Activated T-cell treated with anti-CD3 and anti-CD28 coated beads, Interleukin-2, amount 50 U/mL, for 4 hours (primary cell): ENCODE measurements at places on chromosomes 6 and 20. TPM values are rescaled to one million over a fixed set of nuclear protein-coding genes. Genes with fewer than 3 reads are reported as not detected.

DNA sequence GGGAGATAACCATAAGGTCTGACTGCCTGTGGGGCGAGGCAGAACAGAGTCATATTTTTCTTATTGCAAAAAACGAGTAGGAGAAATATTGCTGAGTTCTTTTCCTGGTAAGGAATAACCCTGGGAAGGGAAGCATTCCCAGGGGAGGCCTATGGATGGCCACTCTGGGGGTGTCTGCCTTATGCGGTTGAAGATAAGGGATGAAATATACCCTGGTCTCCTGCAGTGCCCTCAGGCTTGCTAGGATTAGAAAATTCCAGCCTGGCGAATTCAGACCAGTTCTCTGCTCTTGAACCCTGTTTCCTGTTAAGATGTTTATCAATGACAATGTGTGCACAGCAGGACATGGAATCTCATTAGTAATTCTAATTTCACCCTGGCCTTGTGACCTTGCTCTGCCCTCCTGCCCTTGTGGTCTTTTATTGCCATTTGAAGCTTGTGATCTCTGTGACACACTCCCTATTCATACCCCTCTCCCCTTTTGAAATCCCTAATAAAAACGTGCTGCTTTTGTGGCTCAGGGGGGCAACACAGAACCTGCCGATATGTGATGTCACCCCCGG lies 491.1 kb upstream of the EYS start:
- no peak for DNase-seq

- DNase-seq, result no peak
Observed at GRCh38 chr6:68233623-68234022, 401.5 kb upstream of the ADGRB3 start.

OR14J1 gene
- not detected for total RNA-seq

DTNBP1 gene
- 22.0 TPM for total RNA-seq

GRM1 gene
- not detected for total RNA-seq

SYNDIG1 gene
- not detected for total RNA-seq

PCIF1 gene
- total RNA-seq, result 28.4 TPM

- no peak for DNase-seq
Observed at GRCh38 chr6:82415820-82416219, 52.2 kb downstream of the TPBG start.

DNA sequence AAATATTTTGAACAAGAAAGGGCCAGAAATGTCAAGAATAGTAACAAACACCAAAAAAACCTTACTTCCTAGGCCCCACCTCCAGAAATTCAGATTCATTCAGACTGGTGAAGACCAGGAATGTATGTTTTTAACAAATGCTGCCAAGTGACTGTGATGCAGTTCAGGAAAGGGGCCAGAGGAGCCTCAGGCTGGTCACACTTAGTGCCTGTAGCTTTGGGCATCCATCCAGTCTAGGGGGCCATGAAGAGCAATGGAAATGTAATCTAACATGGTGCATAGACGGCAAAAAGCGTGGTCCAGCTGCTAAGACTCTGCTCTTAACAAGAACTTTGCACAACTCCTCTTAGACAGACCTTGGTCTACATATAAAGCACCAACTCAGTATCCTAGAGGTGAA lies 7.1 kb downstream of the GJA1 start:
- no peak for DNase-seq

- no peak for DNase-seq
Observed at GRCh38 chr6:220721-221475, 71.4 kb upstream of the DUSP22 start.

FAM135A gene
- total RNA-seq, result 3.0 TPM

HRH3 gene
- total RNA-seq, result not detected

GRCh38 chr6:17492350-17492749 lies 99.0 kb downstream of the CAP2 start:
- DNase-seq, result no peak

- no peak for DNase-seq
Observed at GRCh38 chr6:112874881-112875280, 527.8 kb downstream of the RFPL4B start.

DNA sequence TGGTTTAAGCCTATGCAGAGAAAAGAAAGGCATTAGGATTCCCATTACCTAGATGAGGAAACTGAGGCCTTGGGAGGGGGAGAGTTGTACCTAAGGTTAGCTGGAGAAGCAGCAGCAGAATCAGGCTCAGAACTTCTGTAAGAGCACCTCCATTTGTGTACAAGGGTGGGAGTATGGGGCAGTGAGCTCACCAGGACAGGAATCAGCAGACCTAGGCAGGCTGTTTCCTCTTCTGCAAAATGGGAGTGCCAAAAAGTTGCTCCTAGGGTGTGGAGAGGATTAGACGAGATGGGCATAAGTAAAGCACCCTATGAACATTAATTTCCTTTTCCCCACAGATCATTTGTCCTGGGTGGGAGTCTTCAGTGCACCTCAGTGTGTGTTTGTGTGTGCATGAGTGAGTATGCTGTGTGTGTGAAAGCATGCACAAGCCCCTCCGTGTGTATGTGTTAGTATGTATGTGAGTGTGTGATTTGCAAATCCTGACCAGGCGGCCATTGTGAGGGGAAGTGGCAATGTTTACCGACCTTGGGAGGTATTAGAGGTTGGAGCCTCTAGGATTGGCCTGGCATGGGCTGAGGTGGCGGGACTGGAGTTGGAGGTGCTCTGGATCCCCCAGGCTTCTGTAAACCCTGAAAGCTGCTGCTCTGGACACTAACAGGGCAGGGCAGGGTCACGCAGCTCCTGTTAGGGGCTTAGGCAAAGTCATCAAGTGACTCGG lies 78.8 kb downstream of the VEGFA start:
- no peak for DNase-seq

- DNase-seq, result no peak
Observed at GRCh38 chr6:136968837-136969236, 46.7 kb downstream of the SLC35D3 start.

- DNase-seq, result no peak
Observed at GRCh38 chr6:22053391-22053997, 243.3 kb downstream of the PRL start.

- DNase-seq, result no peak
Observed at GRCh38 chr20:49914310-49915117, 815 bp downstream of the SPATA2 start.

GRCh38 chr6:83352424-83353061 lies 78.3 kb downstream of the ME1 start:
- DNase-seq, result no peak

RGS17 gene
- total RNA-seq, result not detected

ADRM1 gene
- total RNA-seq, result 259 TPM

DNA sequence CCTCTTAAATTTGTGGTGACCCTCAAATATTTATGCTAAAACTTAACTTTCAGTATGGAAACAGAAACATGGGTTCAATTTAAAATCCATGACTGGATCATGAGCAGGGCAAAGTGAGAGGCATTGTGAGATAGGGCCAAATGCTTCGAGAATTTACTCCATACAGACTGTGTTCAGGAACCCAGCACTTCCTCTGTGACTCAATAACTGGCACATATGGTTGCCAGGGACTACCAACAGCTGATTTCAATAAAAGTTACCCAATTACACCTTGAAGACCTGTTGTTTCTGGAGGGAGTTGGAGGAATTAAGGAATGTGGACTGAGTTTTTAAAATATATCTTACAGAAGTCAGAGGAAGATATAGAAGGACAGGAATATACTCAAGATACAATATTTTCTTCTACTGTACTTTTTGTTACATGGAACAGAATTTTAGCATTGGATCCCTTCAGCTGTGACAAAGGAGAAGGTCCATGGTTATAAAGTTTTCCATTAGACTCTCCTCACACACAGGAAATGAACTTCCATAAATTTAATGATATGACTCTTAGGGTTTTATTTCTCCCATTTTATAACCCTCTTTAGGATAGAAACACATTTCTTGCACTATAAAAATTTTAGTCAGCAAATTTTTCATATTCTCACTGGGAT lies 258.5 kb downstream of the KHDC1L start:
- no peak for DNase-seq

GRCh38 chr6:44126320-44127149 lies 717 bp downstream of the MRPL14 start:
- peak; percentile 71 for DNase-seq

GRCh38 chr6:22471132-22471690 lies 98.2 kb upstream of the HDGFL1 start:
- DNase-seq, result no peak

DNA sequence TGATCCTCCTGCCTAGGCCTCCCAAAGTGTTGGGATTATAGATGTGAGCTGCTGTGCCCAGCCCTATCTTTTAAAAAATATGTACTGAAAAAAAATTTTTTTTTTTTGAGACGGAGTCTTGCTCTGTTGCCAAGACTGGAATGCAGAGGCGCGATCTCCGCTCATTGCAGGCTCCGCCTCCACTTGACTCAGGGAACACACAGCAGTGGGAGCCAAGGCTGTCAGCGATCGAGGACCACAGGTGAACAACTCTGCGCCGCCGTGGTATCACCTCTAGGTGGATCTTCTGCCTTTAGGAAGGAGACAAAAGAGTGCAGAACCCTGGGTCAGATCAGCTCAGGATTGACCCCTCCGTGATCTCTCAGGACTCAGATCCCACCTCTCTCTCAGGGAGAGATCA lies 13.7 kb downstream of the RAET1E start:
- no peak for DNase-seq

DNA sequence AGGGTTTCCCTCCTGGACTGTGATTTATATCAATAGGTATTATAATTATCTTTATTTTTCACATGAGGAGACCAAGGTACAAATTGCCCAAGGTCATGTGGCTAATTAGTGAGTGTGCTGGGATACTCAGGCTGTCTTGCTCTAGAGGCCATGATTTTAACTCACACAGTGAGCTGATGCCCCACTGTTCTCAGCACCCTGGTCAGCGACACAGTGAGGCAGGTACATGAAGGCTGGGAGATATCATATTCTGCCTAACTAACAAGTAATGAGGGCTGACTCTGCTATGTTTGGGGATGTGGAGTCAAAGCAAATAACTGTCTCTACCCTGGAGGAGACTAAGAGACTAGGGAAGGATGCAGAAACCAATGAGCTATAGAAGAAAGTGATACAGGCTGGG lies 501.1 kb downstream of the PTPRT start:
- no peak for DNase-seq

DNA sequence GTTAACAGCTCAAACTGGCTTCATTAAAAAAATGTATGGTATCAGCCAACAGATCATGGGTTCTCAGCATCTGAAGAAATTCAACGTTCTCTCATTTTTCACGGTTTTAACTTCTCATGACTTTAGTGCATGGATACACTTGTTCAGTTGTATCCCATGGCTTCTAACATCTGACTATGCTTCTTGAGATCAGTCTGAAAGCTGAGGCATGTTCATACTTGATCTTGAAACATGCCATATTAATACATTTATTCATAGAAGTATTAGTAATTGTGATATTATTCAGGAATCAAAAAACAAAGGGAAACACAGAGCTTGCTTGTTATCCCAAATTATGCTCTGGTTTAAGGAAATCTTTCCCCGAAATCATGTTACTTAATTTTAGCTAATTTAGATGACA lies 649.4 kb downstream of the PRKN start:
- no peak for DNase-seq

CCN5 gene
- total RNA-seq, result 0.15 TPM

DNA sequence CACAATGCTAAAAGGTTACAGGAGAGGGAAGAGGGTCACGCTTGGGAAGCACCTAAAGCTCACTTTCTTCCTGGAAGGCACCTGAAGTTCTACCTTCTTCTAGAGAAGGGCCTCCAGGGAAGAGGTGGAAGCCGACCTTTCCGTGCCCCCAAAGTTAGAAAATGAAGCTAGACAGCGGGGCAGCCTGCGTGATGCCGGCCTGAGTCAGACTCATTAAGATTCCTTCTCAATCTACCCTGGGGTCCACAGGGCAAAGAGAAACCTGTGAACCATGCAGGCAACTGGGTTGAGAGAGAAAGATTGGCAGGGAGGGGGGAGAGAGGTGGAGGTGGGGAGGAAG lies 54.8 kb upstream of the CCDC167 start:
- no peak for DNase-seq

DNA sequence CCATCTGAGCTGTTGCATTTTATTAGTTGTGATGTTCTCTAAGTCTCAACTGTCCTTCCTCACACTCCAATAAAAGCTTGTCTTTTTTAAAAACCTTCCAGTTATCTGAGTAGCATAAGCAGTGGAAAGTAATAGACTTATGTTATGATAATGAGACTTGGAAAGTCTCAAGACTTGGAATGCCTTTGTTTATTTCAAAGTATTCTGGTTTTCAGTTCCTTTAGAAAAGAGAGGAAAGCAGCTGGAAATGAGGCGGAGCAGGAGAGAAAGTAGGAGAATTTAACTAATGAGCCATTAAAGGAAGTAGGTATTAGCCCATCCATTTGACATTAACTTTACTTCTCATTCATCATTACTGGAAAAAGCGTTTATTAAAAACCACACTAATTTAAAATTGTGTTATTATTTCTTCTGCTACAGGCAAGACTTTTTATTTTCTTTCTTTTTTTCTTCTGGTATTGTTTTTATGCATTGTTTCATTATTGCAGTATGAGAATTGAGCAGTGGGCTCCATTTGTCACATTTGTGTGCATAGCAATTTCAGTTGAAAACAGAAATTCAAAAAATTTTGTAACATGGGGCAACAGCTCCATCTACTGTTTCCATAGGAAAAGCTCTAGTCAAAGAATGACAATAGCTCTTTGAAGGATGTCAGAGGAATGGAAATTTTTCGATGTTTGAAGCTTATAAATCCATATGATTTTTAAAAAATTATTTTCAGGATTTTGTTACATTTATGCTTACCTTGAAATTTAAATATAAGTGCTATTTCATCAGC lies 194.8 kb downstream of the COL9A1 start:
- no peak for DNase-seq

MBOAT1 gene
- total RNA-seq, result 4.4 TPM

DNA sequence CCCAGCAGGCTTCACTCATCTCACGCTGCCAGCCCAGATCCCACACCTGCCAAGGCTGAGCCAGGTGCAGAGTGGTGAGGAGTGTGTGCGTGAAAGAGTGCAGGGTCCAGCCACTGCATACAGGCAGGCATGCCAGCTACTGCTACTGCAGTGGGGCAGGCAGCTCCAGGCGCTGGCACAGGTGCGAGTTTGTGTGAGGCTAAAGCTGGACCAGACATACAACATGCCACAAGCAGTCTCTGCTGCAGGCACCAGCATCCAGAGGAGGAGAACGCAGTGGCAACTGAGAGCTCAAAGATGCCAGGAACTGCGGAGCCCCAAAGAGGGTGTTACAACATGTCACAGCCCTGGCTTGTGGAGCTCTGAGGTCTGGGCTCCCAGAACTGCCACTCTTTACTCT lies 149.8 kb downstream of the EYS start:
- DNase-seq, result no peak

FAM209B gene
- total RNA-seq, result 0.40 TPM

GRCh38 chr6:138618168-138618567 lies 118.9 kb upstream of the NHSL1 start:
- no peak for DNase-seq

- DNase-seq, result no peak
Observed at GRCh38 chr6:148495029-148495428, 152.4 kb downstream of the SASH1 start.

GRCh38 chr6:116412270-116412669 lies 41.5 kb downstream of the DSE start:
- no peak for DNase-seq
